ENCODE measurements at places on chromosomes 6 and 20.

- DNase-seq = peak; percentile 5
These were observed 1.0 kb downstream of the MRPS26 start for GRCh38 chr20:3046677-3047462.

- peak; percentile 49 for DNase-seq
These were observed at the start of gene MYB for GRCh38 chr6:135180542-135181332. MYB (plus strand) TSS chr6:135181308; CDS start chr6:135181514, 206 bp downstream.

DNA sequence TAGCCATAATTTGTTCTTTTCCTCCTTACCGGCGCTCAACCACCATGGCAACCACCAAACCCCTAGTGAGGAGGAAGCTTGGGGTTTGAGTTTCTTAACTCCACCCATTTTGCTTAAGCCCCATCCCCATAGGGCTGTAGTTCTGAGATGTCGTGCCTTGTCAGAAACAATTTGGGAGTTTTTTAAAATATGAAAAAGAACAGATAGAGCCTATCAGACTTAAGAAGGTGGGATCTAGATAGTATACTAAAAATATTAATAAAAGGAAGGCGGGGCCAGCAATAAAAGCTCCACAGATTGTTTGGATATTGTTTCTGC is 5.6 kb downstream of the BRD2 start:
- no peak for DNase-seq

DNA sequence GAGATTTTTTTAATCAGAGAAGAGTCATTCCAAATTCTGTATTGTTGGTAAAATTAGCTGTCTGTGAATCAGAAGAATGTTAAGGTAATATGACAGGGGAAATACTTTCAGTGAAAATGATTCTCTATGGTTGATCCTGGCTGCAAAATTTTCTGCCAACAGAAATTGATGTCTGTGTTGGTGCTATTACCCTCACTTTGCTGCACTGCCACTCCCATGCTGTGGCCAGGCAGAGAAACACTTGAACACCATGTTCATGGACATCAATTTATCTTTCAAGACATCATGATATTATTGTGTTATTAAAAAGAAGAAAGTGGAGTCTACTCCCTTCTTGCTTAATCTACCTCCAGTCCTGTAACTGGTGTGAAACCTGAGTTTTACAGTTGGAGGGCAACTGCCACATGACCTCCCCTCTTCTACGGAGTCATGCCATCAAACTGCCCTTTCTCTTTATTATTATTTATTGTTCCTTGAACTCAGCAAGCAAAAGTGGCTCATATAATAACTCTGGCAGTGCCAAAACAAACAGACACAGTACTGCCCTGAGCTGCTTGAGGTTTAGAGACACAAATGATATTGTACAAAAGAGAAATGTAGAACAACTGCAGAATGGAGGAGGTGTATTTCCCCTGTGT is 288.0 kb upstream of the JAG1 start:
- no peak for DNase-seq

- DNase-seq = no peak
These were observed 24.7 kb upstream of the MRGBP start for GRCh38 chr20:62771396-62772102.

DNA sequence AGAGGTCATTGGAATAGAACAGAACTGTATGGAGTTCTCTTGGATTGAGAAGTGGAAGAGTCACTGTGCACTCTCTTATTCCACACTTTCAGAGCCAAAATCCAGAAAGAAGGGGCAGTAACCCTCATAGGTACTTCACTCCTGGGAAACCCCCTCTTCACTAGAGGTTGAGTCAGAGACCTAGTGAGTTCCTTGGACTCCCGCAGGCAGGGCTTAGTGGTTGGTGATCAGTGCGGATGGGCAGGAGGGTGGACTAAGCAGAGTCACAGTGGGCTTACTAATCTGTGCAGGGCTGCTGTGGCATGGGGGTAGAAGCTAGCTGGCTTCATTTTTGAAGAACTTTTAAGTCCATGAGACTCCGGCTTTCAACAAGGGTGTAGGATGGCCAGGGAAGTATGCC is 95.0 kb upstream of the MLN start:
- DNase-seq = no peak

DNA sequence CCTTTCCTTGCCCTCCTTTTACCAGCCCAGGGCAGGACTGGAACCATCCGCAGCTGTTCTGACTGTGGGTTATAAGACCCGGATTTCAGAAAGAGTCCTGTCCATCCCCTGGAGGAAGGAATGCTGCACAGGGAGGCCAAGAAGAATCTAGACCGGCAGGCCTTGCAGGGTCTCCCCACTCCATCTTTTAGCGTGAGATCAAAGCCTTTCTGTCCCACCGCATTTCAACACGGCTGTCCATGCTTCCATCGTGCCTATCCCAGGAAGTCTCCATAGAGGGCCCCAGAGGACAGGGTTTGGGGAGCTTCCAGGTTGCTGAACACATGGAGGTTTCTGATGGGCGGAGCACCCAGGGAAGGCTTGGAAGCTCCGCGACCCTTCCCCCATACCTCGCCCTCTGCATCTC is 79.3 kb upstream of the AGPAT4 start:
- DNase-seq = peak; percentile 2

DNA sequence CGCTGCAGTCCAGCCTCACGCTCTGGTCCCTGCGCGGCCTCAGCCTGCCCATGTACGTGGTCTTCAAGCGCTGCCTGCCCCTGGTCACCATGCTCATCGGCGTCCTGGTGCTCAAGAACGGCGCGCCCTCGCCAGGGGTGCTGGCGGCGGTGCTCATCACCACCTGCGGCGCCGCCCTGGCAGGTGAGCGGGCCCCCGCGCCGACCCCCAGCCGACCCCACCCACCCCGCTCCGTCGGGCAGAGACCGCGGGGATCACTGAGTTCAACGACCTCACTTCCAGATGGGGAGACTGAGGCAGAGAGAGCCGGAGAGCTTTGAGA is 545 bp downstream of the SLC35D3 start:
- no peak for DNase-seq

DNA sequence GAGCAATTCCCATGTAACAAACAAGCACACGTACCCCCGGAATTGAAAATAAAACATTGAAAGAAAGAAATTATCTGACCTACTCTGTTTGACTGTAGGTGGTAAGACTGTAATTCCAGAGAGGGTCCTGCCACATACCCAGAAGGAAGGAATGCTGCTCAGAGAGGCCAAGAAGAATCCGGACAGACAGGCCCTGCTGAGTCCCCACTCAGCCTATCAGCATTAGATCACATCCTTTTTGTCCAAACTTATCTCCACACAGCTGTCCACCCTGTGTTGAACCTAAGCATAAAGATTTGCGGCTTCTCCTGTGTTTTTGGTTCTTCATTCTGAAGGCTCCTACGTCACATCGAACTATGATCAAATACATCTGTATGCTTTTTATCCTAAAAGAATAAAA is 591.9 kb downstream of the QKI start:
- DNase-seq = no peak

- DNase-seq = peak; percentile 70
These were observed 187.6 kb upstream of the QKI start for GRCh38 chr6:163226836-163227485.
